ENCODE measurements at places on chromosomes 3 and 15.

DNA sequence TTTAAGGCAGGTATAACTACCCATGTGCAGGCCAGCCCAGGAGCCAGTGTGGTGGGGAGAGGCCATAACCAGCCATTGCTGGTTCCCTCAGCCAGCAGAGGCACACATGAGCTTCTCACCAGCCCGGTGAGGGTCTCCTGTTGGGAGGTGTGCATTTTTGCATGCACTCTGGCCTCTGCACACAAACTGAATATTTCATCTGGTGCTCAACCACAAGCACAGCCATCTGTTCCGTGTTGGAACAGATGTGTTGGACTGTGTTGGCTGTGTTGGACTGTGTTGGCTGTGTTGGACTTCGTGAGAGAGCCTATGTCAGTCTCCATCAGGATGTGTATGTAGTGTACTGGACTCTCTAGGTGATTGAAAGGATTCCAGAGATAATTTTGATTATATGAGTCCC, 67.2 kb downstream of the RPL39L start:
- no peak for DNase-seq

DNA sequence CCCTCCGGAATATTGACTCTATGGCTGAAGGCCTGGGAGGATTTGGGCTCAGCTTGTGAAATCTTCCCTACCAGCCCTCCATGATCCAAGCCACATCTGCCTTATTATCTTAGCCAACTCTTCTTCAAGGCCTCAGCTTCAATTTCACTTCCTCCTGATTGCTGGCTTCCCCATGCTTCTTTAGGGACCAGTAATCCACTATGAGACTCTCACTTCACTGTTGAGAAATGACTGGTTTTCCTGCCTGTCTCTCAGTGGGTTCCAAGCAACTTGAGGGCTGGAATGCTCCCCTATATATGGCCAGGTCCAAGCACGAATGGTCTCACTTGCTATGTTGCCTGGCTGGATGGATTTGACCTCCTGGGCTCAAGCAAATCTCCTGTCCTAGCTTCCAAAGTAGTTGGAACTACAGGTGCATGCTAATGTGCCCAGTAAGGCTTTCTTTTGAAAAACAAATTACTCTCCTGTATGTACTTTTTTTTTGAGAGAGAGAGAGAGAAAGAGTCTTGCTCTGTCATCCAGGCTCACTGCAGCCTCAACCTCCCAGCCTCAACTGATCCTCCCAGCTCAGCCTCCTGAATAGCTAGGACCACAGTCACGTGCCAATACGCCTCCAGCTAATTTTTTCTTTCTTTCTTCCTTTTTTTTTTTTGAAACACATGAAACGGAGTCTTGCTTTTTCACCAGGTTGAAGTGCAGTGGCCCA, 7.9 kb upstream of the PIK3CB start:
- no peak for DNase-seq

GRCh38 chr15:47769166-47769565, 51.9 kb downstream of the SEMA6D start:
- no peak for DNase-seq

GRCh38 chr15:52103217-52104207, 9.1 kb downstream of the BCL2L10 start:
- no peak for DNase-seq
